ENCODE measurements at places on chromosomes 6 and 20. TPM values are rescaled to one million over a fixed set of nuclear protein-coding genes. Genes with fewer than 3 reads are reported as not detected.

DNA sequence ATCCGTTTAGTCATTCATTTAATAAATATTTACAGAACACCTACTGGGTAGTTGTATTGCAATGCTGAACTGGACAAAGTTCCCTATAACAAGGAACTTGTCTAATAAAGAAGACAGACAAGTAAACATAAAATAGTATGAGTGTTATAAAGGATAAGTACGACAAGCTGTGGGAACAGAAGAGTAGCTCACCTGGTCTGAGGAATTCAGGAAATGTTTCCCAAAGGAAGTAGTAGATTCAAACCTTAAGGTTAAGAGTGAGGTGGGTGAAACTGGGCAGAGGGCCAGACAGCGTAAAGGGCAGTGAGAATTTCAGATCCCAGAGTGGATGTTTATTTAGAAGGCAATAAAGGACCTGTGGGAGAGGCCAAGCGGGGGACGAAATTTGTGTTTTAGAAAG lies 72.3 kb upstream of the CD2AP start:
- H3K27ac ChIP-seq: peak overlapping the region; percentile 38
- DNase-seq: peak; percentile 67
- no peaks in the 10 kb centered on the region for H3K27me3 ChIP-seq
- H3K4me3 ChIP-seq: no peak overlapping the region

DNA sequence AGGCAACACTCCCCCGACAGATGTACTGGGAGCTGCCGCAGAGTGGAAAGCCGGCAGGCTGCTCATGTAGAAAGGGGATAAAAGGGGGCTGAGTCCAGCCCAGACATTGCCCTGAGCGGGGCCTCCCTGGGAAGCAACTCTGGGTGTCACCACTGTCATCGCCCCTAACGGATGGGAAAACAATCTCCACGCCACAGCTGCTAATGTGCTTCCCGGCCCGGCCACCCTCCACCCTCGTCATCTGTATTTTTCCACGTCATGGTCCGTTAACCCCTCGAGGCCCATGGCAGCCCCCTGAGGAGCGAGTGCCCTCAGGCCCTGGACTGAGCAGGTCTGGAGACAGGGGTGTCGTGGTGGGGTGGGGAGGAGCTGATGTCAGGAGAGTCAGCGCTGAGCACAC lies 227.4 kb downstream of the DLL1 start:
- no peaks in the 10 kb centered on the region for H3K36me3 ChIP-seq
- H3K27me3 ChIP-seq: no peaks in the 10 kb centered on the region

- no peaks in the 10 kb centered on the region for H3K27me3 ChIP-seq
- peaks cover 8% of the 10 kb centered on the region for H3K4me1 ChIP-seq
- H3K4me3 ChIP-seq: no peak overlapping the region
- no peak overlapping the region for H3K27ac ChIP-seq
- no peaks in the 10 kb centered on the region for H3K36me3 ChIP-seq
Observed at GRCh38 chr20:41621421-41621820, 3.2 kb upstream of the CHD6 start.

GRCh38 chr6:20826378-20826777 lies 292.1 kb downstream of the CDKAL1 start:
- no peaks in the 10 kb centered on the region for H3K36me3 ChIP-seq
- H3K27me3 ChIP-seq: no peaks in the 10 kb centered on the region
- H3K4me3 ChIP-seq: no peak overlapping the region
- H3K4me1 ChIP-seq: no peaks in the 10 kb centered on the region
- no peak overlapping the region for H3K27ac ChIP-seq

DNA sequence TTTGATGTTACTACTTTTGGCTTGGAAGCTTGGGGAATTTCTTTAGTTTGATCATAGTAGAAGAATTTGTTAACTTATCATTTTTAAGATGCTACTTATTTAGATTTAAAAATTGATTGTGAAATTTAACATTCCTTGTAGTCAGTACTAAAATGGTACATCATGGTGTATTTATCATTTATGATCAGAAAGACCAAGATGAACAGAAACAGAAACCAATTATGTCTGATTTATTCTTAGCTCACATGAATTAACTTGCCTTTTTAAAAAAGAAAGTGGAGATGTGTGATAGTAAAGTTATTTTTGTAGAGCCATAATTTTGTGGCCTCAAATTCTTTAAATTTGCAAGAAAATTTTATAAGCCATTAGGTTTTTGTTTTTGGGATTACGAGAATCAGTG lies 77.6 kb downstream of the LIN28B start:
- no peaks in the 10 kb centered on the region for H3K36me3 ChIP-seq
- no peak for DNase-seq
- no peaks in the 10 kb centered on the region for H3K4me1 ChIP-seq
- no peaks in the 10 kb centered on the region for H3K27me3 ChIP-seq
- no peak overlapping the region for H3K4me3 ChIP-seq

DNA sequence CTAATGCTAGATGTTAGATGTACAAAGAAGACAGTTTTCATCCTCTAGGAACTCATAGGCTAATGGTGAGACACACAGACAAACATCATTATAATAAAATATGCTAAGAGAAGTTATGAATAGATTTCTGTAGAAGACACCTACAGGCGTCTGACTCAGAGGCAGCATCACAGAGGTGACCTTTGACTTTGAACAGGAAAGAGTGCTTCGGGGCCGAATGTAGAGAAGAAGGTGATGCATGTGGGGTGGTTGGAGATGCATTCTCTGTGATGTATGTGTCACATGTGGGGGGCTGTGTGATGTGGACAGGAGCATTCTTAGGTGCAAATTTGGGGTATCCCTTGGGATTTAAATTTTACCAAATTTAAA lies 6.8 kb downstream of the GUCA1A start:
- DNase-seq: no peak
- H3K4me3 ChIP-seq: no peak overlapping the region
- no peak overlapping the region for H3K27ac ChIP-seq
- H3K36me3 ChIP-seq: no peaks in the 10 kb centered on the region
- no peaks in the 10 kb centered on the region for H3K4me1 ChIP-seq

DNA sequence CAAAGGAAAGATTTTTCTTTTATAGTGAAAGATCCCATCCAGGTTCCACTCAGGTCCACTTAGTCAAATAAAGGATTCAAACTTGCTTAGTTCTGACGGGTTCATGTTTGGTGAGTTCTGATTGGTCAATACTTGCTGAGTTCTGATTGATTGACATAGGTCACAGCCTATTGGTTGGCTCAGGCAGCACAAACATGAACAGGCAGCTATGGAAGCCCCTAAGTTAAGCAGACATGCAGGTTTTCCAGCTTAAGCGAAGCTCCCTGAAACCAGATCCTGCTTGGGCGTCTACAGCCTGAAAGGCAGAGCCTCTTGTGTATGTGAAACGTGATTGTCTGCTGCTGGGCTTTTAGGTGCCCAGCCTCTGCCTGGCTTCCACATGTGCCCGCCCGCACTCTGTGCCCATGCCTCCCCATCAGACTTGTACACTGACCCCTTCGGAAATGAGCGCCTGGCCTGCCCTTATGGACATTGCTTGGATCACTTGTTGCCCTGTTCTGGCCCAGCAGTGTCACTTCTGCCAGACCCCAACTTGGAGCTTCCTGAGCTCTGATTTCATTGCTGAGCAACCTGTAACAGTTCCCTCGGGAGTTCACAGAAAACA lies 45.4 kb upstream of the ECI2 start:
- no peak overlapping the region for H3K27ac ChIP-seq
- H3K4me1 ChIP-seq: no peaks in the 10 kb centered on the region
- no peak for DNase-seq
- no peak overlapping the region for H3K4me3 ChIP-seq

- no peaks in the 10 kb centered on the region for H3K36me3 ChIP-seq
- H3K4me3 ChIP-seq: no peak overlapping the region
Observed at GRCh38 chr6:5992551-5993225, 14.0 kb downstream of the NRN1 start.

DNA sequence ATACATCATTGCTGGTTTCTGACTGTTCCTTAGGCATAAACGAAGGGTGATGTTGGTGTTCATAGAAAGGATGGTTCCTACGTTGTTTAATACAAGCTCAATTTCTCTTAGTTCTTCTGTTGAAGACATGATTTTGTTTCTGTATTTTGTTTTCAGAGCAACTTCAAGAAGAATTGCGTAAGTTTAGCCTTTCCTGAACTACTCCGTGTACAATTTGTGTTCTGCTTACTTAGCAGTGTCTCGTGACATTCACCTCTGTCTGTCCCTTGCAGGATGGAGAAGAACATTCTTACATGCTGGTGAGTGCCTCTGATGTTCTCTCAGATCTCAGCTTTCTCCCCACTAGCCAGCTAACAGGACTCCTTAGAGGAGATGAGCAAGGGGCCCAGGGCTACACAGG lies 7.6 kb downstream of the BTN2A2 start:
- no peaks in the 10 kb centered on the region for H3K4me1 ChIP-seq
- no peaks in the 10 kb centered on the region for H3K36me3 ChIP-seq
- H3K27ac ChIP-seq: no peak overlapping the region
- no peak for DNase-seq

- H3K4me3 ChIP-seq: no peak overlapping the region
- DNase-seq: no peak
- H3K4me1 ChIP-seq: no peaks in the 10 kb centered on the region
- H3K27me3 ChIP-seq: no peaks in the 10 kb centered on the region
- no peak overlapping the region for H3K27ac ChIP-seq
Observed at GRCh38 chr20:17992847-17993513, 24.2 kb downstream of the MGME1 start.

DNA sequence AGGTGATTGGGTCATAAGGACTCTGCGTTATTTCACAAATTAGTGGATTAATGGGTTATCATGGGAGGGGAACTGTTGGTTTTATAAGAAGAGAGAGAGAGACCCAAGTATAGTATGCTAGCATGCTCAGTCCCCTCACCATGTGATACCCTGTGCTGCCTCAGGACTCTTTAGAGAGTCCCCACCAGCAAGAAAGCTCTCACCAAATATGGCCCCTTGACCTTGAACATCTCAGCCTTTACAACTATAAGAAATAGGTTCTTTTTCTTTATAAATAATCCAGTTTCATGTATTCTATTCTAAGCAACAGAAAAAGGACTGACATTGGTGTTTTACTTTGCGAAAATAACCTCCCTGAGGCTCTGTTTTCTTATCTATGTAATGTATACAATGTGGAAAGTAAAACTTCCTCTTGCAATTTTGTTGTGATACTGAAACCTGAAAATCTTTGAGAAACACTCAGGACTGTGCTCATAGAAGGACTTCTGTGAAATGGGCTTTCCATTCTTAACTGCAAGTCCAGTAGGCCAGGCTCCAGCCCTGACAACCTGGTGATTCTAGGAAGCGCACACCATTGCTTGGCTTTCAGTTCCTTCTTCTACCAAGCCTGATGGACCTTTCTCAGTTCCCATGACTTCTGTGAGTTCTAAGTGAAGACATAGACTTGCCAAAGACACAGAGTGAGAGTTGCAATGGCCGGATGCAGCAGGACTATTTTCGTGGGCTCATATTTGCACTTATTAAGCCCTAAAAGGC lies 21.9 kb downstream of the SIRPD start:
- no peak overlapping the region for H3K27ac ChIP-seq
- peak; percentile 52 for DNase-seq
- H3K4me1 ChIP-seq: no peaks in the 10 kb centered on the region
- H3K36me3 ChIP-seq: no peaks in the 10 kb centered on the region

GRCh38 chr6:5941188-5941587 lies 65.5 kb downstream of the NRN1 start:
- no peaks in the 10 kb centered on the region for H3K36me3 ChIP-seq
- H3K4me1 ChIP-seq: no peaks in the 10 kb centered on the region
- H3K27me3 ChIP-seq: no peaks in the 10 kb centered on the region
- no peak overlapping the region for H3K27ac ChIP-seq

The ENPP1 gene
- 9.4 TPM for total RNA-seq

The PSMA7 gene
- total RNA-seq: 264 TPM

The C2 gene
- total RNA-seq: 52.0 TPM

The SCAF8 gene
- 35.9 TPM for total RNA-seq

The RNF8 gene
- 8.9 TPM for total RNA-seq

The HUS1B gene
- 5.1 TPM for total RNA-seq

The IRF4 gene
- 57.8 TPM for total RNA-seq
